ENCODE measurements at places on chromosomes 12 and 14. TPM values are rescaled to one million over a fixed set of nuclear protein-coding genes. Genes with fewer than 3 reads are reported as not detected.

DNA sequence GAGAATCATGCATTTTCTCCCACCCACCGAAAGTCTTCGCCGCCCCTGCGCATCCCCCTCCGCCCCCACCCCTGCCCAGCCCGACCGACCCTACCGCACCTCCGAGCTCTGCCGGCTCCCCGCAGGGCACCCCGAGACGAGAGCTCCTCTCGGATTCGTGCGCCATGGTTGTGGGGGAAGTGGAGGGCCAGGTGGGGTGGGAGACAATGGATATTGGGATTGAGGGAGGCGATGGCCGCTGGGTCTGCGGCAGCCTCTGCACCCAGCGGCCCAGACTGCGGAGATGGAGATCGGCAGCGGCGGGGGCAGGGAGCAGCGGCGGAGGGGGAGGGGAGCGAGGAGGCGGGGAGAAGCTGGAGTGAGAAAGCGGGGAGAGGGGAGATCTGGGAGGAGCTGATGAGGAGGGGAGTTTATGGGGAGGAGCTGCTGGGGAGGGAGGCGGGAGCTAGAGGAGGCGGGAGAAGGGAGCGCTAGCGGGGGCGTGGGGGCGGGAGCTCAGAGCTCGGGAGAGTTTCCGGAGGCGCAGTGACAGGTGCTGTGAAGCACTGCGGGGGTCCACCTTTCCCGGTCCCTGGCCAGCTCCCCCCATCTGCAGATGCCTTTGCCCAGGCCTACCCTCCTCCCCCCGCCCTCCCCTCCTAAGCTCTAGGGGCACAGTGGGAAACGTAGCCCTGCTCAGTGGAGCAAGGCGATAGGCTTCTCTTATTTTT lies at the start of gene SALL2:
Gene SALL2 (minus strand): TSS at position 385 of the 710 bp plus-strand sequence. CDS start 219 bp downstream, at position 166.
- DNase-seq = peak; percentile 97

DNA sequence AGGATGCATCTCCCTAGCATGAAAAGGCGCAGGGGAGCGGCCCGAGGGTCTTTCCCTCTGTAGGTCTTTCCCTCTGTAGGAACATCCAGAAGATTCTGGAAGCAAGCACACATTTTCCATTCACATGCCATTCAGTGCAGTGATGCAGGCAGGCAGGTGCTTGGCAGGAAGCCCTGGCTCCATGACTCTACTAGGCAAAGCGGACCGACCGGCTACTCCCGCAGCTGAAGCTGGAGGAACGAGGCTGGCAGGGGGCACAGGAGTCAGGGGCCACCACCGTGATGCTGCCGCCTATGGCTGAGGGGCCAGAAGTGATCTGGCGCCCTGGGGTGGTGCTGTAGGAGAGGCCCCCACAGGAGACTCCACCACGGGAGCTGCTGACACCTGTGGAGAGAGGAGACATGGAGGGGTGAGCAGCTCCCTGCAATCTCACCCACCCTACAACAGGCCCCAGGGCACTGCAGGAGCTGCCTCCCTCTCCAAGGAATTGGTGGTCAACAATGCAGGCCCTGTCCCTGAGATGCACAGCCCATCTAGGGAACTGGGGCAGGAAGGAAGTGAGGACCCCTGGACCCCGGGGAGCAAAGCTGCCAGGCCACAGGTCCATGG lies 6.5 kb downstream of the KRT85 start:
- DNase-seq = no peak

- no peak for DNase-seq
These were observed 24.9 kb downstream of the CRACR2A start for GRCh38 chr12:3727877-3728632.

- DNase-seq = no peak
These were observed 88.4 kb downstream of the SLC2A13 start for GRCh38 chr12:40017488-40017887.

DNA sequence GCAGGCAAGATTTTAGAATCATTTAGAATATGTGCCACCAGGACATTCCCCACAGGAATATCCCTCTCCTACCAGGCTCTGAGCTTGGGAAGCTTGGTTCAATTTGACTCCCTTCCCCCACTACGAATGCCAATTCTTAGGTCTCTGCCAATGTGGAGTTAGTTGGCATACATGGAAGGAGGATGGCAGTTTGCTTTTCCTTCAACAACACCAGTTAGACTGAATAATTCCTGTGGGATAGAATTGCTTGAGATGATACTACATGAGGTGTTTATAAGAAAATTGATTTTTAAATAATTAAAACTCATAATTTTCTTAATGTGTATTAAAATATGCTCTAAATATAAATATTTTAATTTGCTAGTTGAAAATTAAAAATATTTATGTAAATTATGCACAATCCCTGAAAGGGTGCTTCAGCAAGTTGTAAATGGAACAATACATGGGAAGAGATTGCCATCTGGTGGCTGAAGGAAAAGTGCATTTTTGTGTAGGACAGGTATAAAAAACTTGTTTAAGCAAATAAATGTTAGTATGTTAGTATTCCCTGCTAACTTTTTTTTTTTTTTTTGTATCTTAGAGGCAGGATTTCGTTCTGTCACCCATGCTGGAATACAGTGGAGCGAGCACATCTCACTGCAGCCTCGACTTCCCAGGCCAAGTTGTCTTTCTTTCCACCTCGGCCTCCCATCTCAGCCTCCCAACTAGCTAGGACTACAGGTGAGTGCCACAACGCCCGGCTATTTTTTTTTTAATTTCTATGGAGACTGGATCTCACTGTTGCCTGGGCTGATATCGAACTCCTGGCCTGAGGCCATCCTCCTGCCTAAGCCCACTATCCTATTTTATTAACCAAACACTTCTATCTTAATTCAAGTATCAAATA lies 25.8 kb upstream of the STRAP start:
- peak; percentile 77 for DNase-seq

DNA sequence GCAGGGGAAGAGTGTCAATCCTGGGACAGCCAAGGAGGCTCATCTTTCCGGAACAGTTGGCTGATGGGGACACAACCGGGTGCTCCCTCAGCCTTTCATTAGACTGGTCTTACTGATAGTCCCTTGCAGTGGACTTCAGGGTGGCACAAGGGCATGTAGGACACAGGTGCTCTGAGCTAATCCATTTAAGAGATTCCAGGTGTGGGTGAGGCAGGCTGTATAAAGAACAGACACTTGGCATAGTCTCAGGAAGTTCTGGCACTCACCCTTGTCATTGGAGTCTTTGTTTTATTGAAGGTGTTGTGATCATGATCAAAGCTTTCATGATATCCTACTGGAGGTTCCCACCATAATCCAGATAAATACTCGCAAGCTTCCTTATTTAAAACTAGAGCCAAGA lies 341.6 kb downstream of the EMP1 start:
- DNase-seq = no peak

Gene ZDHHC22
- 0.25 TPM for total RNA-seq

Gene RPL36AL
- total RNA-seq = 210 TPM

Gene PIWIL1
- total RNA-seq = 0.74 TPM

Measured in G401 (cell line).